ENCODE measurements at places on chromosomes 4 and X.

- no peak for DNase-seq
Measured at GRCh38 chr4:139528377-139529005, 27.5 kb downstream of the SETD7 start.

DNA sequence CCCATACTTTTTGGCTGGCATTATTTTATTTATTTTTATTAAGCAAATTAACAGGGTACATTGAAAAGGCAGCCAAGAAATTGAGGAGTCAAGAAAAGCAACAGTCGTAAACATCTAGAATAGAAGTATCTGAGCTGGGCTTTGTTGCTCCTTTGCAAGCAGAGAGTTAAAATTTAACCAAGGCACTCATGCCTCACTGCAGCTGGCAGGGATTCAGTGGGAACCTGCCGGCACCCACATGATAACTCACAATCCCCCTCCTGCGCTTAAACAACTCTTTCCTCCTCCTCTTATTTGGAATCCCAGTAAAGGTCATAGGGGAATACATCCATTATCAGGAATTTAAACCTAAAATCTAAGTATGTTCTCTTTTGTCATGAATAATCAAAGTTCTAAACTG is 115.5 kb downstream of the SOX3 start:
- no peak for DNase-seq

- DNase-seq = no peak
Measured at GRCh38 chrX:23904096-23904495, 3.6 kb downstream of the APOO start.

DNA sequence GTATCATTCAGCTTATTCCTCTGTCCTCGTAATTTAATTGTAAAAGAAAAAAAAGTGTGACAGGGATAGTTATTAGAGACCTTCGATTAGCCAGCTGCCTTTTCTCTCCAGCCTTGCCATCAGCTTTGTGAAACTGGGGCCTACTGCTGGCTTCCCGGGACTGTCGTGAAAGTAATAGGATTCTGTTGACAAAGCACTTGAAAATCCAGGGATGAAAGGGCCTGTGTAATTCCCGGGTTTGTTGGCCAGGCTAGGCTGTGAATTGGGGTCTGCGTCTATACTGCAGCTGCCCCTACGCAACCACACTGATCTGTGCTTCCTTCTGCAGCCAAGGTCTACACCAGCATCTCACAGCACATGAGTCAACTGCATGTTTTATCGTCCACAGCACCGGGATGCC is 120.4 kb upstream of the SCML1 start:
- DNase-seq = no peak

GRCh38 chr4:164946810-164947209 is 30.6 kb downstream of the TRIM61 start:
- no peak for DNase-seq

- no peak for DNase-seq
Measured at GRCh38 chr4:139142980-139143379, 34.0 kb downstream of the ELF2 start.

- peak; percentile 19 for DNase-seq
Measured at GRCh38 chr4:74623041-74623440, 171.3 kb downstream of the BTC start.

DNA sequence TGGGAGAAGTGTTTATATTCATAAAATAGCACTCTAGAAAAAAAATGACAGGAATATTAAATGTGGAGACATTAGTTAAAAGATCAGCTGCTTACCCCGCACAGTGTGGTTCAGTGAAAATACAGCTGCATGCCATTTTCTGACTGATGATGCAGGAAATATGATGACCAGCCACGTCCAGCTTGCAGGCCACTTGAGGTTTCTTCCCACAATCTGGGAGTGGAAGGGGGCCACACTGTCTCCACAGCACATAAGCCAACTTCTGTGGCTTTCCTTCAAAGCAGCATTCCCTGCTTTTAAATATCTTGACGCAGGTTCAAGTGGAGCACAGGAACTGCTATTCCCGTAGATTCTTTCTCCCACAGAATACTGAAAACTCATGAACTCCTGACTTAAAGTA is 173.4 kb upstream of the GALNT7 start:
- DNase-seq = no peak

DNA sequence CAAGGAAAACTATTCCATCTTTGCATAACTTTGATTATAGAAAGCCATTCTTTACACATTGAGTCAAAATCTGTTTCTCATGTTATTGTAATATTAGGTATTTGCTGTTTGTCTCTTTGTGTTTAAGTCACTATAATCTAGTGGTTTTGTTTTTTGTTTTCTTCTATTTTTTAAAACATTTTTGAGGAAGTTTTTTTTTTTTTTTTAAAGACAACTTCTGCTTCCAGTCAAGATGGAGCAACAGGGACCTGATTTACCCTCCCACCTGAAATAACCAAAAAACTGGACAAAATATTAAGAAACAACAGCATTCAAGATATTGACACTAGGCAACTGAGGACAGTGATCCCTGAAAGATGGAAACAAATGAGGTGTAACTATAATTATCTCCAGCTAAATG is 18.4 kb upstream of the NSUN7 start:
- DNase-seq = no peak

- no peak for DNase-seq
Measured at GRCh38 chr4:82618103-82618720, 56.4 kb upstream of the TMEM150C start.

- DNase-seq = no peak
Measured at GRCh38 chr4:56438766-56439165, 2.7 kb downstream of the PAICS start.

DNA sequence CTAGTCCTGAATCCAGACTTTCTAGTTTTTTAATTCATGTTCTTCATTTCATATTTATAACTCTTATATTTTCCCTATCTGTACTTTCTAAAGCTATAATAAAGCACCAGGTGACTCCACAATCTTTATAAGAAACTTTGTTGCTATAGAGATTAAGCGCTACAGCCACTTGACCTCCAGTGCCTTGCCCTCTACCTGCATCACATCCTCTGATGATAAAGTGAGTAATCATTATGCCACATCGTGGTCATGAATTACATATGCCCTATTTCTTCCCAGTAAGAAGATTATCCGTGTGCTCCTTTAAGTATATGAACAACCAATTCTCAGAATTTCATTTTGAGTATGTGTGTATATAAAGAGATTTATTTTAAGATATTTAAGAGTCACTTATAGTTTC is 6.8 kb upstream of the DYNLT3 start:
- no peak for DNase-seq

GRCh38 chrX:35016051-35016450 is 73.5 kb downstream of the FAM47B start:
- DNase-seq = no peak

GRCh38 chr4:139214039-139214534 is 37.1 kb upstream of the ELF2 start:
- no peak for DNase-seq

DNA sequence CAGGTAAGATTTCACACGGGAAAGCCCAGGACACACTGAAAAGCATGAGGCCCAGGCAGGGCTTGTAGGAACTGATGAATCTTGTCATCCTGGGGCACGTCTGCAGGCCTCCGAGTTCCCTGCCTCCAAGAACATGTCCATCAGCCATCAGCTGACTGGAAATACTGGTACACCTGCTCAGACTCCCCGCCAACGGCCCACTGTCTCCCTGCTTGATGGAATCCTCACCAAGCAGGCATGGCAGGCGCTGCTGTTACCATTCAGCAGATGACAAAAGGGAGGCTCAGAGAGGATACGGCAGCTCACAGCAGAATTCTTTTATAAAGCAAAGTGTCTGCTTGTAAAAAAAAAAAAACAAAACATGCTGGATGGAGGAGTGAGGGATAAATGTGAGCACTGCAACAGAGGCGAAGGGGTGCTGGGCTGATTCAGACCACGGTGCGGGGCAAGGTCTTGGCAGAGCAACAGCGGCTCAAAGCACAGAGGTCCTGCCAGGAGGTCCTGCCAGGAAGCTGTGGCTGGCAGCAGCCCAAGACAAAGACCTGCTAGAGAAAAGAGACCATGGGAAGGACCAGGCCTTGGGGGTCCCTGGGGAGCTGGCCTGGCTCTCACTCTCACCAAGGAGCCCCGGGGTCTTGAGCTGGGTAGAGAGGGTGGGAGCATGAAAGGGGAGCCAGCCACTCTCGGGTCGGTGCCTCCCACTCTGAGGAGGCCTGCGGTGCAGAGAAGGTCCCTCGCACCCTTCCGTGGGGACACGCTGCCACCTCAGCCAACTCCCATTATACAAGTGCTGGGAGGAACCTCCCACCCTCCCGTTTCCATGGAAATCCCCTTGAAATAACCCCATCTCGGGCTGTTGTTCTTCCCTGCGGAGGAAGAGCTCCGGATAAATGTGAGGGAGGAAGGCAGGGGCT is 25.6 kb downstream of the PPP2R2C start:
- DNase-seq = no peak

- DNase-seq = no peak
Measured at GRCh38 chr4:178665916-178666315, 1223.7 kb upstream of the AGA start.

GRCh38 chrX:20947411-20947912 is 426.8 kb upstream of the CNKSR2 start:
- DNase-seq = no peak

GRCh38 chr4:114108869-114109268 is 129.4 kb upstream of the ARSJ start:
- DNase-seq = no peak

DNA sequence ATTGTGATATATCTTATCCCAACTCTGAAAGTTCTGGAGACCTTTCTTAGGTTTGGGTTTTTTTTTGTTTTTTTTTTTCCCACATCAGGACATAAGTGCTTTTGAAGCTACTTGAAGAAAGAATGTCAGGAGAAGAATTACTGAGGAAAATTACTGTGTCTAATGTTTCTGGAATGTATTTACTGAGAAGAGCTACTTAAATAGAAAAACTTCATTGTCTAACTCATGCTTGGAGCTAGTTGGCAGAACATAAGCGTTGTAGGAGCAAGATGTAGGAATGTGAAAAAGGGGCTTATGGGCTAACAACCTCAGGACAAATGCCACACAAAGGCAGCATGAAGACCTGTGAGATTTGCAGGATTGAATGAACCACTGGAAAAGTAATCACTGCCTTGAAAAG is 166.6 kb upstream of the GLRA2 start:
- no peak for DNase-seq

DNA sequence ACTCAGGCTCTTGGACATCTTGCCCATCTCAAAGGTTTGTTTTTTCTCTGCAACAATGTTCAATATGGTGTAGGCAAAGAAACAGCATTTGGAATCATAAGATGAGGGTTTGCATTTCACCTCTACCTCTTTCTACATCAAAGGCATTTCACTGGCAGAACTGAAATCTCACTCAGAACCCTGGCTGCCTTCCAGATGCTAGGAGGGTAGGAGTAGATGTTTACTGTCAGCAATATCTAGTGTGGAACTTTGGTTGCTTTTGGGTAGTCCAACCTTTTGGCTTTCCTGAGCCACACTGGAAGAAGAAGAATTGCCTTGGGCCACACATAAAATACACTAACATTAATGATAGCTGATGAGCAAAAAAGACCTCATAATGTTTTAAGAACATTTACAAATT is 297.0 kb upstream of the KLF3 start:
- peak; percentile 44 for DNase-seq

- DNase-seq = no peak
Measured at GRCh38 chrX:133911825-133912495, 73.4 kb downstream of the GPC3 start.

GRCh38 chr4:52709155-52709554 is 42.1 kb downstream of the ERVMER34-1 start:
- no peak for DNase-seq

DNA sequence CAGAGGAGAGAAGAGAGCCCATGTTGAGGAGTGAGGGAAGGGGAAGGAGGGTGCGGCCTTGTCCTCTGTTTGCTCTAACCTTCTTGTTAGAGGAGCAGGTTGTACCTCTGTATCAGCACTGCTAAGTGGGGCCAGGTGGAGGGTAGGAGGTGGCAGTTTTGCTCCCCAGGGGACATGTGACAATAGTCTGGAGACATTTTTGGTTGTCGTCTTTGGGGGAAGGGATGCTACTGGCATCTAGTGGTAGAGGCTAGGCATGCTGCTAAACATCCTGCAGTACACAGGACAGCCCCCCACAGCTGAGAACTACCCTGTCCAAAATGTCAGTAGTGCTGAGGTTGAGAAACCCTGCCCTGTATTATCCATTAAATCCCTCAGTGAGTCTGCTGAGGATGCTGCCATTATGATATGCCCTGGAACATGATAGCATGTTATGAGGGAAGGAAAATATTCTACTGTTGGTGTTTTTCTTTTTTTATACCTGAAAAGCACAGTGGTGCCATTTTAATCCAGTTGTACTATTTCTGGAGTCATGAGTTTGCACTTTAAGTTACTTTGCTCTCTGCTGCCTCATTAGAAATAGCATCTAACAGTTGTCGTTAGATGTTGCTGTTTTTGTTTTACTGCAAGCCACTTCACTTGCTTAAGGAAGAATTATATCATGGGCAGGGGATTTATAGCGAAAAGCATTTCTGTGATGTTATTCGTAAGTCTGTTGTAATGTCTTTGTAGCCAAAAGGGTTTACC is 90.6 kb downstream of the LRP2BP start:
- peak; percentile 41 for DNase-seq

DNA sequence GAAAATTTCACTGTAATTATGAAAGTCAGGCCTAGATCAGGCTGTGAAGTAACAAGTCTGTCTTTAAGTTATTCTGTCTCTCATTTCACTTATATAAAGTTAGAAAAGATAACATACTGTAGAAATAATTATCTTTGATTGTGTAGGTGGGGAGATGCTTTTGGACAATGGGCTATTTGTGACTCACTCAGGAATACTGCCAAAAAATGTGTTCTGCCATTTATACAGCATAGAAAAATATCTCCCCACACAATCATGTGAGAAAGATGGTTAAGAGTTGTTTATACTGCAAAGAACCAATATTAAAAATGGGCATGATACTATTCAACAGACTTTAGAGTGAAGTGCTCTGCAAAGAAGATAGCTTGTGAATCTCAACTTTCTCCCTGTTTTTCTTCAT is 95.0 kb upstream of the GABRA2 start:
- DNase-seq = no peak

GRCh38 chr4:98343626-98344025 is 82.4 kb downstream of the RAP1GDS1 start:
- no peak for DNase-seq

- DNase-seq = no peak
Measured at GRCh38 chr4:85556283-85556682, 81.3 kb downstream of the ARHGAP24 start.

- no peak for DNase-seq
Measured at GRCh38 chr4:118224243-118224829, 128.5 kb downstream of the PRSS12 start.

DNA sequence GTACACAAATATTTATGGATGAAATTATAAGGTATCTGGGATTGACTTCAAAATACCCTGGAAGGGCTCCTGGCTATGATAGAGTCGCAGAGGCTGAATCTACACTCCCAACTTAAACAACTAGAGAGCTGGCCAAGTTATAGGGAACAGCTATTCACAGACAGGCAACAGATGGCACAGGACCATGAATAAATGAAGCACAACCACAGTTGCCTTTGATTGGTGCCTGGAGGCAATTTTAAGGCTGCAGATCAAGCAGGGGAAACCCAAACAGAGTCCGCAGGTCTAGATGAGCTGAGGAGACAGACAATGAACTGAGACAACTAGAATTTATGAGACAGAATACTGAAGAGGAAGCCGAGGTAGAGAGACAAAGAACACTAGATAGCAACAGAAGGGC is 155.9 kb downstream of the EVC2 start:
- no peak for DNase-seq
